ENCODE measurements at places on chromosomes 2 and 18. TPM values are rescaled to one million over a fixed set of nuclear protein-coding genes. Genes with fewer than 3 reads are reported as not detected.

DNA sequence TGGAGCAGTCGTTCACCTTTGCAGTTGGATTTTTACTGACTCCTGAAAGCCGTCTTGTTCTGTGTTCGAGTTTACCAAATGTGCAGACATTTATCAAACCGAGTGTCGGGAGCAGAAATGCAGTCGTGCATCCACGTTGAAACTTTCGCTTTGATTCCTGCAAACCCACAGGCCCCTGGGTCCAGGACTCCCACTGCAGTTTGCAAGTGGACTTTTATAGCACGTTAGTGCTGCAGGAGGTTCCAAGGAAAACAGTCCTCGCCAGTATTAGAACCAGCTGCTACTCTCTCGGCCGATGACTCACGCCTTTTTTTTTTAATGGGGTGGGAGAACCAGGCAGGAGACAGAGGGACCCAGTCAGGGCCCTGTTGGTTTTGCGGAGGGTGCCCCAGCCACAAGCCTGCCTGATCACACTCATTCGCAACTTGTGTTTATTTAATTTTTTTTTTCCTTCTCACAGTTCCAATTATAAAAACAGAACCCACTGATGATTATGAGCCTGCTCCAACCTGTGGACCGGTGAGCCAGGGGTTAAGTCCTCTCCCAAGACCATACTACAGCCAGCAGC lies 90.1 kb downstream of the NFATC1 start:
- H3K27me3 ChIP-seq: no peaks in the 10 kb centered on the region
- peaks cover 19% of the 10 kb centered on the region for H3K36me3 ChIP-seq
- peak; percentile 22 for DNase-seq
- H3K4me3 ChIP-seq: peak overlapping the region; percentile 32

- no peaks in the 10 kb centered on the region for H3K27me3 ChIP-seq
- peaks cover 28% of the 10 kb centered on the region for H3K4me1 ChIP-seq
- no peak overlapping the region for H3K27ac ChIP-seq
- H3K4me3 ChIP-seq: no peak overlapping the region
- no peak for DNase-seq
- peaks cover 41% of the 10 kb centered on the region for H3K36me3 ChIP-seq
These were observed 170.9 kb downstream of the SEPTIN10 start for GRCh38 chr2:109442715-109443319.

GRCh38 chr2:239551206-239551605 lies 150.4 kb upstream of the HDAC4 start:
- H3K36me3 ChIP-seq: no peaks in the 10 kb centered on the region
- DNase-seq: no peak
- H3K27ac ChIP-seq: no peak overlapping the region
- no peak overlapping the region for H3K4me3 ChIP-seq
- peaks cover 80% of the 10 kb centered on the region for H3K27me3 ChIP-seq

GRCh38 chr2:212227755-212228154 lies 310.8 kb downstream of the ERBB4 start:
- H3K27me3 ChIP-seq: no peaks in the 10 kb centered on the region
- H3K4me3 ChIP-seq: no peak overlapping the region
- H3K4me1 ChIP-seq: peaks cover 7% of the 10 kb centered on the region

- peaks cover 94% of the 10 kb centered on the region for H3K36me3 ChIP-seq
- H3K27ac ChIP-seq: peak overlapping the region; percentile 21
- DNase-seq: no peak
- peaks cover 15% of the 10 kb centered on the region for H3K4me1 ChIP-seq
- no peaks in the 10 kb centered on the region for H3K27me3 ChIP-seq
These were observed 12.3 kb downstream of the MRPS5 start for GRCh38 chr2:95109260-95109659.

DNA sequence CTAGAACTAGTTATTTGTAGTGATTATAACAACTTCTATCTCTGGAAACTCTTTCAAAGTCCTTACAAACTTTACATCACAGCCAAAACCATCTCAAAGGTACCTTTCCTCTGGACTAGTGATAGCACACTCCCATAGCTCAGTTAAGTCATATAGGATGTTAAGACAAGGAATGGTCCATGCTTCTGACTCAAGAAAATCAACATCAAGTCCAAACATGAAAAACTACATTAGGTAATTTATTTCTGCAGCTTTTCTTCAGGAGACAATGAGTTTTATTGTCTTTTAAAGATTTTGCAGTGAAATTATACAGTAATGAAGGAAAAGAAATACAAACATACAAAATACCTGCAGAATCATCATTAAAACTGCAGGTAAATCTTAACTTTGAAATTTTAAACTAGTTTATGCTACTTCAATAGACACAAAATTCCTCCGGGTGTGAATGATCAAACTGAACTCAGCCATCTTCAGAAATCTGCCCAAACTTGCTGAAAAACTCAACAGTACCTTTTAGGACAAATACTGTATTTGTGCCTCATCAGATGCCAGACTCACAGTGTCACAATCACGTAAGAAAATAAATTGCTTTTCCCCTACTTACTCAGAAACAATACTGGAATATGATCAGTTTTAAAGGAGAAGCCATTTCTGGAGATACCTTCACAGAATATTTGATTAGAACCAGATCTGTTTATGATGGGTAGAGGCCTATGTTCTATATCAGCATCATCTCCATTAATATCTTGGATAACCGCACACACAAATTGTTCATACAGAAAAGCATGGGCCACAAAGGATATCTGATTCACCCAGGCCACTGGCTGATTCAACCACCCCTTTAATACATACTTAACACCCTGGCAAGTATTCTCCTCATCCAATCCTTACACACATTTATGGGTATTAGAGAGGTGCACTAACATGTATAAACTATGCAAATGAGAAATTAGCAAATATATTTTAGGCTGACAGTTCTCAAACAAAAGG lies 2.6 kb downstream of the TMEM131 start:
- no peak for DNase-seq
- H3K36me3 ChIP-seq: no peaks in the 10 kb centered on the region
- H3K27ac ChIP-seq: no peak overlapping the region
- H3K4me3 ChIP-seq: peak overlapping the region; percentile 95
- H3K27me3 ChIP-seq: no peaks in the 10 kb centered on the region

DNA sequence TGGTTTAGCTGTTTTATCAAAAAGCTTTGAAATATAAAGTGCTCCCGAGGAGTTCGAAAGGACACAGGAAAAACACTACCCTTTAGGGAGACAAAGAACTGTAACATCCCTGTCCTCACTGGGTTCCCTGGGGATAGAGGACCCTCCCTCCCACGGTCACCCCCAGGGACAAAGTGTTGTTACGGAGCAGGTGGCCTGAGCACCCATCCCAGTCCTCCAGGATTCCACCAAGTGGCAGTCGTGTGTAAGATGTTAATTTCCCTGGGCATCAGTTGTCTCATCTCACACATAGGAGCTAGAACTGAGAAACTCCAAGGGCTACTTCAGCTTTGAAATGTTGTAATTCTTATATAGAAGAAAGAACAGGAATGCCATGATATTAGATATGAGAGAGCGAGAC lies 137.7 kb downstream of the ALK start:
- H3K36me3 ChIP-seq: no peaks in the 10 kb centered on the region
- H3K4me1 ChIP-seq: no peaks in the 10 kb centered on the region
- peaks cover 48% of the 10 kb centered on the region for H3K27me3 ChIP-seq
- H3K4me3 ChIP-seq: no peak overlapping the region

- no peak overlapping the region for H3K4me3 ChIP-seq
- no peaks in the 10 kb centered on the region for H3K36me3 ChIP-seq
- H3K27me3 ChIP-seq: no peaks in the 10 kb centered on the region
- H3K4me1 ChIP-seq: no peaks in the 10 kb centered on the region
These were observed 963.6 kb downstream of the SOCS6 start for GRCh38 chr18:71252351-71252865.

GRCh38 chr2:5035057-5035488 lies 657.1 kb upstream of the SOX11 start:
- no peak overlapping the region for H3K4me3 ChIP-seq
- H3K4me1 ChIP-seq: no peaks in the 10 kb centered on the region
- DNase-seq: no peak
- H3K36me3 ChIP-seq: no peaks in the 10 kb centered on the region
- H3K27me3 ChIP-seq: no peaks in the 10 kb centered on the region

GRCh38 chr2:46116553-46116991 lies 180.6 kb upstream of the EPAS1 start:
- DNase-seq: no peak
- H3K27me3 ChIP-seq: no peaks in the 10 kb centered on the region
- H3K4me1 ChIP-seq: peaks cover 67% of the 10 kb centered on the region
- peak overlapping the region; percentile 88 for H3K27ac ChIP-seq

- peaks cover 40% of the 10 kb centered on the region for H3K4me1 ChIP-seq
- H3K36me3 ChIP-seq: no peaks in the 10 kb centered on the region
- peak overlapping the region; percentile 87 for H3K4me3 ChIP-seq
- DNase-seq: peak; percentile 67
These were observed 1.3 kb upstream of the ZNF516 start for GRCh38 chr18:76496194-76496890.

GRCh38 chr2:190912726-190913125 lies 32.1 kb downstream of the GLS start:
- no peaks in the 10 kb centered on the region for H3K27me3 ChIP-seq
- peaks cover 42% of the 10 kb centered on the region for H3K36me3 ChIP-seq
- no peak overlapping the region for H3K27ac ChIP-seq
- H3K4me3 ChIP-seq: no peak overlapping the region
- no peak for DNase-seq

GRCh38 chr2:30503695-30504052 lies 56.6 kb downstream of the LCLAT1 start:
- H3K36me3 ChIP-seq: peaks cover 5% of the 10 kb centered on the region
- peaks cover 50% of the 10 kb centered on the region for H3K4me1 ChIP-seq
- peak overlapping the region; percentile 3 for H3K27ac ChIP-seq

DNA sequence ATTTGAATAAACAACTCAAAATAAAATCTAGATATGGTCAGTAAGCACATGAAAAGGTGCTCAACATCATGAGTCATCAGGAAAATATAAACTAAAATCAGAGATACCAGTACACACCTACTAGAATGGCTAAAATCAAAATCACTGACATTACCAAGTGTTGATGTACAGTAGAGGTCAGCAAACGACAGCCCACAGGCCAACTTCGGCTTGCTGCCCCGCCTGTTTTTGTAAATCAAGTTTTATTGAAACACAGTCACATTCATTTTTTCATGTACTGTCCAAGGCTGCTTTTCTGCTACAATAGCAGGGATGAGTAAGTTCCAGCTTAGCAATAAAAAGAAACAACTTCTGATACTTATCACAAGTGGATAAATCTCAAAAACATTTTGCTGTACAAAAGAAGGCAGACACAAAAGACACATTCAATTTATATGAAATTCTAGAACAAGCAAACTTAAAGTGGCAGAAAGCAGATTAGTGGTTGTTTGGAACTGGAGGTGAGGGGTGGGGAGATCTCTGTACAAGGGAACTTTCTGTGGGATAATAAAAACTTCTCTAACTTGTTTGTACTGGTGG lies 32.1 kb downstream of the TRAK2 start:
- no peak overlapping the region for H3K4me3 ChIP-seq
- peak overlapping the region; percentile 48 for H3K27ac ChIP-seq
- peaks cover 9% of the 10 kb centered on the region for H3K36me3 ChIP-seq
- H3K27me3 ChIP-seq: no peaks in the 10 kb centered on the region
- H3K4me1 ChIP-seq: peaks cover 85% of the 10 kb centered on the region
- DNase-seq: no peak

GRCh38 chr2:121735518-121736074 lies 1.1 kb downstream of the NIFK start:
- DNase-seq: no peak
- H3K27me3 ChIP-seq: no peaks in the 10 kb centered on the region
- H3K27ac ChIP-seq: peak overlapping the region; percentile 88

DNA sequence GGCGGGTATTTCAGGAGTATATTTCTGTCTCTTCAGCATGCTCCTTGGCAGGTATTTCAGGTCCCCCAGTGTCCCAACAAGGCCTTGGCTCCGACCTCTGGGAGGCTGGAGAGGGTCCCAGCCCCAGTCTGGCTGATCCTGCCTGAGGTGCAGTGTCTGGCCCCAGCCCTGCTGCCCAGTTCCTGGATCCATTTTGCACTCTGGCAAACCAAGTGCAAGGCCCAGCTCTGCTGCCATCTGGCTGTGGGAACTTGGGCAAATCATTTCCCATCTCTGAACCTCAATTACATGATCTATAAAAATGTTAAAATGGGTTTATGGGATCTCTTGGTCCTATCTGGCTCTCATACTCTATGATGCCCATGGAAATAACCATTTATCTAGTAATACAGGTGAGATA lies 63.6 kb downstream of the ZBTB7C start:
- no peak overlapping the region for H3K4me3 ChIP-seq
- no peak for DNase-seq
- H3K27ac ChIP-seq: no peak overlapping the region
- no peaks in the 10 kb centered on the region for H3K27me3 ChIP-seq

- no peaks in the 10 kb centered on the region for H3K27me3 ChIP-seq
- H3K36me3 ChIP-seq: peaks cover 56% of the 10 kb centered on the region
- no peaks in the 10 kb centered on the region for H3K4me1 ChIP-seq
- no peak overlapping the region for H3K4me3 ChIP-seq
- DNase-seq: no peak
These were observed 26.6 kb downstream of the MFF start for GRCh38 chr2:227351639-227352038.

DNA sequence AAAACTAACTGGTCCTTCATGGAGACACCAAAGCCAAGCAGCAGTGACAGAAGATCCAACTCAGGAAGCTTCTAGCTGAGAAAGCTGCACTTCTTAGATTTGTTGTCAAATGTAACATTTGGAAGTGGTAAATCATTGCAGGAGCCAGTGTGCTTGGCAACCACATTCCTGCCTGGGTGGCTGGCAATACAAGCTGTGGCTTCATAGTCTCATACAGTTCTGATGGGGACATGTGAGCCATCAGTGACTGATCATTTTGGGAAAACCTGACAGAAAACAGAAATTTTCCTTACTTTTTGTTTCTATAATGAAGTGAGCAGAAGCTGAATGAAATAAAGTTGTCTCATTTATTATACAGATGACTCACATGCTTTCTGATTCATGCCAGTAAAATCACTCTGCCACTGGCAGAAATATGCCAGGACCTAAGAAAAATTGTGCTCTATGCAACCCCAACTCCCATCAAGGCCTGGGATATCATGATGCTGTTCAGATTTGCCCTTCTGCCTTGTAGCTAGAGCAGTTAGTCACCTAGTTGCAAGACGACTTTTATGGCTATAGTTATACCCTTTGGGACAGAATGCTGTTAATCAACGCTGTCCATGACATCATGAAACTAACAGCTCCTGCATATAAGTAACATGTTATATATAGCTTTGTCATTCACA lies 508.1 kb downstream of the ADCYAP1 start:
- no peaks in the 10 kb centered on the region for H3K4me1 ChIP-seq
- no peak overlapping the region for H3K4me3 ChIP-seq
- no peaks in the 10 kb centered on the region for H3K36me3 ChIP-seq
- no peak overlapping the region for H3K27ac ChIP-seq
- DNase-seq: no peak

DNA sequence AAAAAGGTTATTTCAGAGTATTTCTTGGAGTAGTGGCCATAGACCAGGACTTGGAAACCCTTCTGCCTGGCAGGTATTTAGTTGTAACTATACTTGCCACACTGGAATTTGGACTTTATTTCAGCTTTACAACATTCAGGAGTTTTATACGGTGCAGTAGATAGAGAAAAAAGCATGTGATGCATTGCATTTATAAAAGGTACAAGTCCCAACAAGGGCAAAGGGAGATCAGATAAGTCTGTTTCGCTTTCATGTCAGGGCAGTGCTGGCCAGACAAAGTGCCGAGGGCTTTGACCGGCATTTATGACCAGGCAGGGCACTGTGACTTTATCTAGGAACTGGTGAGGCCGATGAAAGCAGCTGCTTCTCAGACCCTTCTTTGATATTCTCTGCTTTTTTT lies 145.4 kb downstream of the RTN4 start:
- H3K36me3 ChIP-seq: no peaks in the 10 kb centered on the region
- no peak overlapping the region for H3K4me3 ChIP-seq
- peaks cover 34% of the 10 kb centered on the region for H3K27me3 ChIP-seq
- DNase-seq: no peak
- no peak overlapping the region for H3K27ac ChIP-seq

The ITPRID2 gene
- 76.0 TPM for total RNA-seq

The IL36RN gene
- total RNA-seq: not detected

The IL1F10 gene
- not detected for total RNA-seq

The ANKRD30BL gene
- not detected for total RNA-seq

The RBKS gene
- 2.7 TPM for total RNA-seq

The EFR3B gene
- total RNA-seq: 8.7 TPM
